ENCODE measurements at places on chromosomes 16 and 17.

DNA sequence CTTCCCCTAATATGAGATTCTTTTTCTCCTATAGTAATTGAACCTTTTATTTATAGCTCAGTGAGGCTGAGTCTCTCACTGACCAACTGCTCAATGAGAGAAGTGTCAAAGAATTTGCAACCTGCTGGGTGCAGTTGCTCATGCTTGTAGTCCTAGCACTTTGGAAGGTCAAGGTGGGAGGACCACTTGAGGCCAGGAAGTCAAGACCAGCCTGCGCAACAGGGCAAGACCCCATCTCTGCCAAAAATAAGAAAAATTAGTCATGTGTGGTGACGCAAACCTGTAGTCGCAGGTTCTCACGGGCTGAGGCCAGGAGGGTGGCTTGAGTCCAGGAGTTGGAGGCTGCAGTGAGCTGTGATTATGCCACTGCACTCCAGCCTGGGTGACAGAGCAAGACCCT, 30.9 kb upstream of the CRYBA1 start:
- no peak for DNase-seq

DNA sequence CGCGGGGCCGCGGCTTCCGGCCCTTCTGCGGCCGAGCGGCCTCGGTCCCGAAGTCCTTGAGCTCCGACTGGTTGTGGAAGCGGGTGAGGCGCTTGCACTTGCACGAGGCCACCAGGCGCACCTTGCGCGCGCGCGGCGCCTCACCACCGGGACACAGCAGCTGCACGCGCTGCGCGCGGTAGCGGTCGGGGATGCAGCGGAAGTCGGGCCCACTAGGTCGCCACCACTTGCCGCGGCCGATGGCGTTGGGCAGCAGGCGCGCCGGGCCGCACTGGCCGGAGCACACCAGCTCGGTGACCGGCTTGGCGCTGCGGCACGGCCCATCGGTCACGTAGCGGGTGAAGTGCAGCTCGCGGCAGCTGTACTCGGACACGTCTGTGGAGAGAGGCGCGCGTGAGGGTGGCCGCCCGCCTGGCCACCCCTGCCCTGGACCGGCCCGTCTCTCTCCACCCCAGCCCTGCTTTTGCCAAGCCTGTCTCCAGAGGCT, 3.2 kb downstream of the SOST start:
- DNase-seq = no peak

GRCh38 chr17:76690596-76691280, 20.0 kb downstream of the MXRA7 start:
- no peak for DNase-seq

- no peak for DNase-seq
These were observed 7.6 kb upstream of the HNF1B start for GRCh38 chr17:37752482-37752881.

- no peak for DNase-seq
These were observed 24.4 kb downstream of the PRMT7 start for GRCh38 chr16:68335175-68335574.

- DNase-seq = no peak
These were observed 24.2 kb downstream of the MAP3K3 start for GRCh38 chr17:63646488-63646806.

DNA sequence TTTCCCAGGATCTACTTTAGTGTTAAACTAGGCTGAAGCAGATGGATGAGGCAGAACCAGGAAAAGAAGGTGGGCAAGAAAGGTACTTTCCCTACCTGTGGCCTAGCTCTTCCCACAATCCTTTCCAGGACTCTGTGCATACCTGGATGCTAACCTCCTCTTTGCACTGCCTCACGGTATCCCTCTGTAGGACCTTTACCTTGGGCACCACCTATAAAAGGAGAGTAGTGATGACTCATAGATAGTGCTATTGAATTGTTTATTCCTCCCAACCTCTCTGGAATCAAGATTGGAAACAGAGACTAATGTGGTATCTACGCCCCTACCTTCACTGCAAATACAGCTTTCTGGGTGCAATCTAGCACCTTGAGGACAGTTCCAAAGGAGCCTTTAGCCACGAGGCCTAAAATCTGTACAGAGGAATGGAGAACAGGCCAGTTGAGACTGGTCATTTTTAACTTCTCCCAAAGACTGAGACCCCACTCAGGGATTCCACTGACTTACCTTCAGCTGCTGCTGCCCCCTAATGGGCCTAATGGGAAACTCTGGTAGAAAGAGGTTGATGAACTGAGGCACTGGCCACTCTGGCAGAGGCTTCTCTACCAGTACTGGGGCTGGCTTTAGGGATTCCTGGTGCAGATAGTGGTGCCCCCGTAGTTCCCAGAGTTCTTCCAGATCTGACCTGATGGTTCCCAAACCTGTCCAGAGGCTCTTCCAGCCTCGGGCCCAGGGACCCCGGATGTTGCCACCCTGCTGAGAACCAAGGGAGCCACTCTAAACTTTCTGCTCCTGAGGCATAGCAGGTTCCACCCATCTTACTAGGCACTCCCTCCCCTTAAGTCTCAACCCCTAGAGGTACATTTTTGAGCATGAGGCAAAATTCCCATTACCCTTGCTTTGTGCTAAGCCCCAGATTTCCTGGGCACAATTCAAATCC, 781 bp downstream of the RSKR start:
- DNase-seq = no peak

DNA sequence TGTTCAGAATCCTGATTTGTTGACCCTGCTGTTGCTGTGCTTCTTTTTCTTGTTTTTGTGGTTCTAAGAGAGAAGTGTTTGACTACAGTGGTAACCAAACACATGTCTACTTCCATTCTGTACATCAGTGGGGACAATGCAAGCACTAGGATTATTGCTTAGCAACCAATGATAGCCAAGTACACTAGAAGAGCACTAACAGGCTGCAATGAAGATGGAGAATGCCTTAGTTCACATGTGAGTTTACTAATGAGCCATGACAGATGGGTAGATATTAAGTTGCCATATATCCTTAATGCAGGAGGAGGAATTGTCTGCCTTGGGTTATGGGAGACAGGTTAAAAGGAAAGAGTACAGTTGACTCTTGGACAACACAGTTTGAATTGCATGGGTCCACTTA, 8.3 kb downstream of the EFCAB5 start:
- DNase-seq = no peak

- DNase-seq = no peak
These were observed 124.0 kb downstream of the GP2 start for GRCh38 chr16:20203272-20203671.

DNA sequence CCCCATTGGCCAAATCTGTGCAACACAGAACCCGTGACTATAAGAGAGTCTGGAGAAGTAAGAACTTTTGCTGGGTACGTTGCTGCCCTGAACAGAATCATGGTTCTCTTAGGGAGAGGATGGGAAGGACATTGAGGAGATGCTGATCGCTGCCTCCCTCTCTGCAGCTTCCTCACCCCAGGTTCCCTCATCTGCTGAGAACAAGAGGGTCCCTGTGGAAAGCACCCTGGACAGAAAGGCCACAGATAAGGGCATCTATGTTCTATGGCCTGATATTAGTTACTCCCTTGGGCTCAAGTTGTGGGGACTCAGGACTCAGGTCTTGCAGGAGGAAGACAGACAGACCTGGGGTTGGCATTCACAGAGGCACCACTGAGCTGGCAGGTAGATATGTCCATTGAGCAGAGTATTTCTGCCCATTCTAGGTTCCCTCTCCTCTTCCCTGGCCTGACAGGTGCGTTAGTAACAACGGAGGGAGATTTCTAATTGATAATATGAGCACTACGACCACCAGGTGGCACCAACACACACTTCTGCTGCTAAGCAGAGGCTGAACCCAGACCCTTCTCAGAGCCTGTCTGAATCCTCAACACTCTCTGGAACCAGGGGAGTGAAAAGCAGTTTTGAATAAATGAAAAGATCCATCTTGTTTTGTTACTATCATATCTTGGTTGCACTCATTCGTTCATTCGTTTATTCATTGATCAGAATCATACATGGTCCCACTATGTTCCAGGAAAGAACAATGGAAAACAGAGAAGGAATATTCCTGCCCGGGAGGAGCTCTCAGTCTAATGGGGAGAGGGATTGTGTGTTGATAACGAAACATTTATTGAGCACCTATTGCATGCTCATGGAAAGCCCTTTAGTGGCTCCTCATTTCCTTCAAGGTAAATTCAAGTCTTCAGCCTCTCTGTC, 56.4 kb downstream of the SLC6A2 start:
- peak; percentile 28 for DNase-seq

- DNase-seq = no peak
These were observed 10.8 kb downstream of the SMTNL2 start for GRCh38 chr17:4594931-4595684.

- DNase-seq = peak; percentile 84
These were observed at the start of gene AP1G1 for GRCh38 chr16:71808593-71809459. Gene AP1G1, minus strand, starts transcription at chr16:71808834. Its CDS starts 19,355 bp downstream, at chr16:71789479.

- no peak for DNase-seq
These were observed 69.9 kb downstream of the TBC1D16 start for GRCh38 chr17:79965806-79966205.

GRCh38 chr16:55155815-55156214, 168.2 kb upstream of the IRX6 start:
- no peak for DNase-seq

GRCh38 chr16:57349212-57350031, 9.2 kb upstream of the CCL22 start:
- no peak for DNase-seq

GRCh38 chr17:18858567-18859245, 775 bp downstream of the PRPSAP2 start:
- no peak for DNase-seq

DNA sequence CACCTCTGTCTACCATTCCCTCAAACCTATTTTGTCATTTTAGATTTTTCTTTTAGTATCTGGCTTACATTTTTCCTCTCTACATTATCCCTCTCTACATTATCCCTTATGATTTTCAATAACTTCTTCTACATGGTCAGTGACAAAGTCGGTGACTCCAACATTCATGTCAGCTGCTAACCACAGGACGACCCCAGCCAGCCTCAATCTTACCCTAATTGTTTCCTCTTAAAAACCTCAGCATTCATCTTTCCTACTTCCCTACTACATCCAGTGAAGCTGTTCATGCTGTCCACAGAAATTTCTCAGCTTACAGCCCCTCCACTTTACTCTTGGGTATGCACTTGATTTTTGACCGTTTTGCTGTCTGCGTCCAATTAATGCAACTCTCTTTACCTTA, 8.3 kb downstream of the MYH10 start:
- DNase-seq = no peak

GRCh38 chr16:12341966-12342365, 365.4 kb downstream of the SNX29 start:
- no peak for DNase-seq

GRCh38 chr16:46850619-46851555, 19.9 kb upstream of the C16orf87 start:
- DNase-seq = no peak

DNA sequence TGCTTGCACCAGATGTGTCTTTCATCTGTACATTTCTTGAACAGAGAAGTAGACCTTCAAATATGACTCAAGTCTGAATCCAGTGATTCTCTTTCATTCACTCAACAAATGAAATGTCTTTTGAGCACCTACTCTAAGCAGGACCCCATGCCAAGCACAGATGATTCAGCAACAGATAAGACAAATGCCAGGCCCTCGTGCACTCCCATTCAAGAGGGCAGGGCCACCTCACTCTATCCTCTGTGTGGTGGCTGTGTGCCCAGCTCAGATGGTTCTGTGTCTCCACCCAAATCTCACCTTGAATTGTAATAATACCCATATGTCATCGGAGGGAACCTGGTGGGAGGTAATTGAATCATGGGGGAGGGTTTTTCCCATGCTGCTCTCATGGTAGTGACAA, 74.1 kb upstream of the NKD1 start:
- no peak for DNase-seq

- DNase-seq = no peak
These were observed at the start of gene MPO for GRCh38 chr17:58280480-58281217. Gene MPO, minus strand, starts transcription at chr17:58280935. Its CDS starts 177 bp downstream, at chr17:58280758.

DNA sequence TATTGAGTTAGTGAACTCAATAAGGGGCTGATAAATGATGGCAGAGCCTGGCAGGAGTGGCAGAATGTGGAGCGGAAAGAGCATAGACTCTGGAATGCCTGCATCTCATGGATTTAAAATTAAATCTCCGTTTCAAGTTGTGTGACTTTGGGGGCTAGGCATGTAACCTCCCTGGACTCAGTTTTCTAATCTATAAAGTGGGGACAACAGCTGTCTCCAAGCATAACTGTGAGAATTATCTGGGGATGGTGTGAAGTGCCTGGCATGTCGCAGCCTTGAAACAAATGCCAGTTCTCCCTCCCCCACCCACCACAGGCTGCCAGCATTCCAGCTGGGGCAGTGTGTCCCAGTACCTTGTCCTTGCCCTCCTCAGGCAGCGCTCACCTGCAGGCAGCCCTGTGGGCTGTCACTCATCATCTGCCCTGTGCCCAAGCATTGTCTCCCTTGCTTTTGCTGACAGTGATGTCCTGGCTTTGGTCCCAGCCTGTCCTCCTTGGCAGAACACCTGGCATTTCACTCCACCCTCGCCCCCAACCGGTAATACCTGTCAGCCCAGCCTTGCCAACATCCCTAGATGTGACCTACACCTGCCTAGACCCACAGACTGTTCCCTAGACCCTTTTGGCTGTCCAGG, 129.6 kb downstream of the MRM1 start:
- no peak for DNase-seq

DNA sequence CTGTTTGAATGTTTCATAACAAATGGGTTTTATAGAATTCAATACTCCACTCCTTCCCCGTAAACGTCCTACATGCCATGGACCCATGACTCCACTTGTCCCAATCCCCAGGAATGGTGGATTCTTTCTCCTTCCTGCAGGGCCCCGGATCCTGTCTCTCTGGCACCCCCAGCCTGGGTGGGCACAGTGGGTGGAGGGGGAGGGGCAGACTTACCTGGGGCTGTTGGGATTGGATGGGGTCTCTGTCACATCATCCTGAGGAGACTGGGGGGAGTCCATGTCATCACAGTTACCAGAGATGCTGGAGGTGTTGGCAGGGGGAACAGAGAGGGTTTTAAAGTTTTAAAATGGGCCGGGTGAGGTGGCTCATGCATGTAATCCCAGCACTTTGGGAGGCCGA, 13.2 kb downstream of the TRPV3 start:
- DNase-seq = no peak

DNA sequence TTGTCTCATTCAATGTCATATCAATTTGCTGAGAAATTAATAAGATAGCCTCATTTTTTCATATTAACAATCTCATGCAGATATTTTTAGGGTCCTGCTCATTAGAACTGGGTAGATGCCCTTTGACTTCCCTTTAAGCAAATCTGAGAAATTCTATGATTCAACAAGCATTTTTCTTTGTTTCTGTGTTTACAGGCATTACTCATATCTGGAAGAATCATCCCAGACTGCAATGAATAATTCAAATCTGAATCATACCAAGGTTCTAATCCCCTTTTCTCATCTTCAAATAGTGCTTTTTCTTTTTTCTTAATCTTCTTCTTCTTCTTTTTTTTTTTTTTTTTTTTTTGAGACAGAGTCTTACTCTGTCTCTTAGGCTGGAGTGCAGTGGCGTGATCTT, 69.2 kb upstream of the KIFC3 start:
- DNase-seq = no peak

- DNase-seq = no peak
These were observed 43.6 kb downstream of the MYH13 start for GRCh38 chr17:10328971-10329923.

GRCh38 chr16:11205754-11206581, 50.0 kb downstream of the SOCS1 start:
- no peak for DNase-seq

- DNase-seq = no peak
These were observed 365.9 kb upstream of the ERCC4 start for GRCh38 chr16:13554005-13554404.

GRCh38 chr16:81808933-81809480, 29.9 kb downstream of the PLCG2 start:
- no peak for DNase-seq

- DNase-seq = no peak
These were observed 136.1 kb downstream of the SPACA3 start for GRCh38 chr17:33127706-33128105.
